ENCODE measurements at places on chromosomes 1 and 21.
A peak's percentile ranks its signal among the peaks of the same experiment; 100 is the strongest.

DNA sequence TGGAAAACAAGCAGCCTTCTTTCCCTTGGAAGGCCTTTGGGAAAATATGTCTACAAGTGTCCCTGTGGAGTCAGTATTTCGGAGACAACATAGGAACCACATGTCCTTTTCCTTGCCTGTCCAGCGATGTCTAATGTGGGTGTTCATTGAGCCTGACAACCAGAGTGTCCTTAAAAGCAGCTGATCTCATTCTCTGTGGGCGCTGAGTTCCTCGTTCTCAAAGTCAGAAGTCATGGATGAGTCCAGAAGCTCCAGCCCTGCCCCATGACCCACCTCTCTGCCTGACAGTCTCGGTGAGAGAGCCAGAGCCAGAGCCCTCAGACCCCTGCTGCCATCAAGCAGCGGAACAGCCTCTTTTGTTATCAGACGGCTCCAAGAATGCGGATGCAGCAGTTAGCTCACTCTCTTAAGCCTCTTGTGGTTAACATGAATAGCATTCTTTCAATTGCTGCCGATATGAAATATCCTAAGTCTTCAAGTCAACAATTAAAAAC lies 329.2 kb downstream of the TGFB2 start:
- H3K36me3 ChIP-seq: no peaks in the 10 kb centered on the region
- DNase-seq: no peak
- H3K4me1 ChIP-seq: no peaks in the 10 kb centered on the region

- H3K36me3 ChIP-seq: no peaks in the 10 kb centered on the region
- no peaks in the 10 kb centered on the region for H3K4me1 ChIP-seq
- no peak overlapping the region for H3K4me3 ChIP-seq
- H3K27ac ChIP-seq: no peak overlapping the region
These were observed 175.3 kb downstream of the USH2A start for GRCh38 chr1:216247937-216248336.

- no peak overlapping the region for H3K27ac ChIP-seq
- H3K27me3 ChIP-seq: peaks cover 11% of the 10 kb centered on the region
- H3K36me3 ChIP-seq: no peaks in the 10 kb centered on the region
- DNase-seq: no peak
- H3K4me1 ChIP-seq: peaks cover 11% of the 10 kb centered on the region
- no peak overlapping the region for H3K4me3 ChIP-seq
These were observed 111.4 kb upstream of the ZNF644 start for GRCh38 chr1:91133248-91133647.

GRCh38 chr1:176976771-176977170 lies 187.7 kb downstream of the ASTN1 start:
- no peak overlapping the region for H3K27ac ChIP-seq
- H3K27me3 ChIP-seq: no peaks in the 10 kb centered on the region
- no peak for DNase-seq
- no peaks in the 10 kb centered on the region for H3K36me3 ChIP-seq
- no peak overlapping the region for H3K4me3 ChIP-seq

DNA sequence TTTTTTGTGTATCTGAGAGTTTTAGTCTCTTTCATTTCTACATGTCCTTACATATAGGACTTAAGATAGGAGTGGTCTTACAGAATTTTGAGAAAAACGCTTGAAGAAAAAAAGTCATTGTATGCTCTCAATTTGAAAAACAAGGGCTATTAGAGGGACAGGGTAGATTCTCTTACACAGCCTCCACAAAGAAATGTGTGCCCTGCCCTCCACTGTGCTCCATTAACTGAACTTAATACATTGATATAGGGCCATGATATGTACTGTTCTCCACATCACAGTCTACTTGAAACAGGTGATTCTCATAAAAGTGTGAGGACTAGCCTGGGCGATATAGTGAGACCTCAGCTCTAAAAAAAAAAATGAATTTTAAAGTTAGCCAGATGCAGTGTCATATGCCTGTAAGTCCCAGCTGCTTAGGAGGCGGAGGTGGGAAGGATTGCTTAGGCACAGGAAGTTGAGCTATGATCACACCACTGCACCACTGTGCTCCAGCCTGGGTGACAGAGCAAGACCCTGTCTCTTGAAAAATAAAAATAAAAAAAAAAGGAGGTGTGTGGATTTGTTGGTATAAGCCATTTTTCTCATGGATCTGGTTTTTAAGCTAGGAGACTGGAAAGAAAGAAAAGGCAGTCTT lies 77.0 kb downstream of the HMCN1 start:
- DNase-seq: no peak
- no peak overlapping the region for H3K4me3 ChIP-seq
- H3K27ac ChIP-seq: no peak overlapping the region
- no peaks in the 10 kb centered on the region for H3K36me3 ChIP-seq
- H3K27me3 ChIP-seq: no peaks in the 10 kb centered on the region
- H3K4me1 ChIP-seq: no peaks in the 10 kb centered on the region

- peaks cover 6% of the 10 kb centered on the region for H3K36me3 ChIP-seq
- H3K4me3 ChIP-seq: no peak overlapping the region
- H3K27me3 ChIP-seq: no peaks in the 10 kb centered on the region
- no peak for DNase-seq
These were observed 215.6 kb downstream of the GPR52 start for GRCh38 chr1:174663358-174663757.

- H3K4me3 ChIP-seq: no peak overlapping the region
- peaks cover 10% of the 10 kb centered on the region for H3K4me1 ChIP-seq
- peaks cover 50% of the 10 kb centered on the region for H3K36me3 ChIP-seq
- no peak overlapping the region for H3K27ac ChIP-seq
- no peak for DNase-seq
These were observed 120.5 kb downstream of the UBR4 start for GRCh38 chr1:19089524-19089923.

DNA sequence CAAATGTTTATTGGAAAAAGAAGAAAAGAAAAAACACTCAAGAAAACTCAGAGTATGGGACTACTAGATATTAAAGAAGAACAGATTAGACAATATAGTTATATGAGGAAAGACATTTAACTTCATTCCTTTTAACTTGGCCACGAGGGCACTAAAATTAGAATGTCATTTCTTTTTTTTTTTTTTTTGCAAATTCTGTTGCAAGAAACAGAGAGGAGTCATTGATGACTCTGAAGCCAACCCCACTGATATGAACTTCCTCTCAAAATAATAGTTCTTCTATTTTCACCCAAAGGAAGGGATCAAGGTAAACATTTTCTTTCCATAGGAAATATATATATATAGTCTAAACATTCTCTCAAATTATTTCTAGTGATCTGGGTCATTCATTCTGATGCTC lies 24.6 kb upstream of the PEX19 start:
- DNase-seq: no peak
- H3K27ac ChIP-seq: peak overlapping the region; percentile 22
- no peaks in the 10 kb centered on the region for H3K4me1 ChIP-seq
- no peaks in the 10 kb centered on the region for H3K27me3 ChIP-seq

GRCh38 chr1:13702425-13703127 lies 2.6 kb downstream of the PRDM2 start:
- H3K36me3 ChIP-seq: peaks cover 31% of the 10 kb centered on the region
- no peaks in the 10 kb centered on the region for H3K27me3 ChIP-seq
- peak overlapping the region; percentile 98 for H3K4me3 ChIP-seq
- peak; percentile 78 for DNase-seq
- H3K4me1 ChIP-seq: peaks cover 52% of the 10 kb centered on the region

GRCh38 chr21:35256468-35256988 lies 207.4 kb upstream of the RUNX1 start:
- H3K4me1 ChIP-seq: no peaks in the 10 kb centered on the region
- DNase-seq: no peak
- H3K36me3 ChIP-seq: no peaks in the 10 kb centered on the region
- H3K27ac ChIP-seq: no peak overlapping the region

DNA sequence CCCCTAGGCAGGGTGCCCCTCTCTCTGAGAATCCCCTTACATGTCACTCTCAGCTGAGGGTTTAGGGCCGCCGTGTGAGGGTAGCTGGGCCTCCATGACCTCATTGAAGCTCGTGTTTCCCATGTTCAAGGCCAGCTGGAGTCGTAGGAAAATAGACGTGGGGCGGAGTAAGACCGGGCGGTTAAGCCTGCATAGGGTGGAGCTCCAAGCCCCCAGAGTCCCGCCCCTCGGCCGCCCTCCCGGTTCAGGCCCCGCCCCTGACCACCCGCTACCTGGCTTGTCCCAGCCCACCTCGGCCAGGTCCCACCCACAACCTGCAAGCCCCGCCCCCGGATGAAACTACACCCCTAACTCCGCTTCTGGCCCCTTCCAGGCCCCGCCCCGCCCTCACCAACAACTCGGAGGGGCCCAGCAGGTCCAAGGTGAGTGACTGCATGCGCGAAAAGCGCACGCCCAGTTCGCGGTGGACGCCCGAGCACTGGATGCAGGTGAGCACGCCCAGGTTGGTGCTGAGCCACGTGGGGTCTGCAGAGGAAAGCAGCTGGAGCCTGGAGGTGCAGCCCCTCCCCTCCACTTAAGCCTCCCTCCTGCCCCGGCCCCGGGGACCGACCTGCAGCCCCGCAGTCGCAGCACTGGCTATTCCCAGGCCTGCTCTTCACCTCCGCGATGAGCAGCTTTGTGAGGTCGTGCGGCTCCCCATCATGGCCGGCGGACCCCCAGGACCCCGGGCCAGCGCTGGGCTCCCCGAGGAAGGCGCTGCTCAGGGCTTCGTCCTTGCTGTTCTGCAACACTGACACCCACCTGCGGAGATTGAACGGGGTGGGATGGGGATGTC lies 12.2 kb upstream of the TCEA3 start:
- no peaks in the 10 kb centered on the region for H3K36me3 ChIP-seq
- DNase-seq: no peak
- no peaks in the 10 kb centered on the region for H3K4me1 ChIP-seq
- no peak overlapping the region for H3K4me3 ChIP-seq
- H3K27me3 ChIP-seq: peaks cover 52% of the 10 kb centered on the region

- H3K4me1 ChIP-seq: no peaks in the 10 kb centered on the region
- DNase-seq: no peak
- no peak overlapping the region for H3K27ac ChIP-seq
- peaks cover 2% of the 10 kb centered on the region for H3K36me3 ChIP-seq
These were observed 51.2 kb downstream of the CCDC185 start for GRCh38 chr1:223444411-223444810.
